ENCODE measurements at places on chromosomes 4 and X. TPM values are rescaled to one million over a fixed set of nuclear protein-coding genes. Genes with fewer than 3 reads are reported as not detected.

DNA sequence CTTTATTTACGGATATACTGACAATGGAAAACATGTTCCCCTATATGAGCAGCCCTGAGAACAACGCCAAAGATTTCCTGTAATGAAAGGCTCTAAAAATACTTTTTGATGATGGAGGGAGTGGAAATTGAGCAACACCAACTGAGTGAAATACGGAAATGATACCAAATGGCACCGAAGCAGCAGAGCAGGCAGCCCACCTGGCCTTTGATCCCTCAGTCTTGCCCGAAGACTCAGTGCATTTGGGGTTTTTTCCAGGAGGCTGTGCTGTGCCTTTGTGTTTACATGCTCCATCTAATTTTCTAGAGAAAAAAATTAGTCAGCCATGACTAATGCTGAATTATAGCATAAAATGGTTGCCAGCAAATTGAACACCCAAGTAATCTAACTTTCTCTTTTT lies 169.9 kb upstream of the RBPJ start:
- no peak for DNase-seq

DNA sequence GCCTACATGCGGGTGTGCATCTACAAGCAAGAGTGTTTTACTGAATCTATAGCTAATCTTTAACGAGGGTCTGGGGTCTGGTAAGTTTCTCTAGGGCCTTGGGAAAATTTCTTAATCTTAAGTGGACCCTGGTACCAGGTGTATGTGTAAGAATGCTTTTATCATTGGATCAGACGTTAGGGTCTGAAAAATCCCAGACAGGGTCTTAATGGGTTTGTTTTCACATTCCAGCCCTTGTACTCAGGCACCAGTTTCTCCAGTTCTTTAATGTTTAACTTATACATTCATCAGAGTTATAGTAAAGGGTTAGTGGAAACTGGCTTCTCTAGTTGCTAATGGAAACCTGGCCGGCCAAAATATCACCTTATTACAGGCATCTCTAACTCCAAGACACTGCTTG lies 11.6 kb downstream of the MAGEB16 start:
- DNase-seq: no peak

DNA sequence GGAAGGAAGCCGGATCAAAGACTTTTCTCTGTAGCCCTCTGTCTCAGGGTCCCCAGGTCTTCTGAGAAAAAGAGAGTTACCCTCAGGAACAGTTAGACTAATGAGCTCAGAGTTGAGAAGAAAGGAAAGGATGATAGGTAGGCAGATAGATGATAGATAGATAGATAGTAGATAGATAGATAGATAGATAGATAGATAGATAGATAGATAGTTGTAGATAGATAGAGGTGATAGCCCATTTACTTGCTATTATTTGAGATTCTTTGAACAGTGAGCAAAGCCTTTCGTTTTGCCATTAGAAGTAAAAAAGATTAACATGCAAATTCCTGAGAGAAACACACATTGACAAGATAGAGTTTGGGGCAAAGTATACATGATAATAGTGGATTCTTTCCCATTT lies 86.9 kb upstream of the KIT start:
- no peak for DNase-seq

- DNase-seq: no peak
Observed at GRCh38 chr4:5632066-5632440, 76.3 kb downstream of the EVC2 start.

DNA sequence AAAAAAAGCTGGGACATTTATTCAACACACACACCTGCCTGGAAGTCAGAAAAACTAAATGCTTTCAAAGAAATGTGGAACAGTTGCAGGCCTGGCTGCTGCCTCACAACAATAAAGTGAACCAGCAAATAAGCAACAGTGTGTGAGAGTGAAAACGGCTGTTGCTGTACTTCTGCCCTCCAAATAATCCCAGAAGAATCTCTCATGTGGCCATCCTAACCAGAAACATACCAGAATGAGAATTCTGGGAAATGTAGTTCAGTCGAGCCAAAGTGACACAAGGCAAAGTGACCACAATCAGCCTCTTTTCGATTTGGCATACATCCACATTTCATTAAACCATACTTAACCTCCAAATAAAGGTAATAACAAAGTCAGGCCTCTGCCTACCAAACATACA lies 204.5 kb downstream of the SLC7A11 start:
- peak; percentile 50 for DNase-seq

- no peak for DNase-seq
Observed at GRCh38 chrX:39730662-39731329, 367.0 kb downstream of the BCOR start.

- DNase-seq: peak; percentile 10
Observed at GRCh38 chr4:182141061-182141460, 102.1 kb upstream of the TENM3 start.

GRCh38 chr4:19982556-19982955 lies 269.1 kb upstream of the SLIT2 start:
- no peak for DNase-seq

DNA sequence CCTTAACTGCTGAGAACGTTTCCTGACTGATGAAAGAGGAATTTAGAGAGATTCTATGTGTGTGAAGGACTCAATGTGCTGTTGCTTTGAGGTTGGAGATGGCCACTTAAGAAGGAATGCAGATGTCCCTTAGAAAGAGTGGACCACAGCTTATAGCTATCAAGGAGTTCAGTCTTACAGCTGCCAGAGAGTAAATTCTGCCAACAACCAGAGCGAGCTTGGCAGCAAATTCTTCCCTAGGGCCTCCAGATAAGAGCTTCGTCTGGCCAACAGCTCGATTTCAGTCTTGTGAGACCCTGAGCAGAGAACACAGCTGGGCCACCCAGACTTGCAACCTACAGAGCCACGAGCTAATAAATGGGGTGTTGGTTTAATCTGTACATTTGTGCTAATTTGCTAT lies 21.8 kb downstream of the MID1 start:
- DNase-seq: no peak

DNA sequence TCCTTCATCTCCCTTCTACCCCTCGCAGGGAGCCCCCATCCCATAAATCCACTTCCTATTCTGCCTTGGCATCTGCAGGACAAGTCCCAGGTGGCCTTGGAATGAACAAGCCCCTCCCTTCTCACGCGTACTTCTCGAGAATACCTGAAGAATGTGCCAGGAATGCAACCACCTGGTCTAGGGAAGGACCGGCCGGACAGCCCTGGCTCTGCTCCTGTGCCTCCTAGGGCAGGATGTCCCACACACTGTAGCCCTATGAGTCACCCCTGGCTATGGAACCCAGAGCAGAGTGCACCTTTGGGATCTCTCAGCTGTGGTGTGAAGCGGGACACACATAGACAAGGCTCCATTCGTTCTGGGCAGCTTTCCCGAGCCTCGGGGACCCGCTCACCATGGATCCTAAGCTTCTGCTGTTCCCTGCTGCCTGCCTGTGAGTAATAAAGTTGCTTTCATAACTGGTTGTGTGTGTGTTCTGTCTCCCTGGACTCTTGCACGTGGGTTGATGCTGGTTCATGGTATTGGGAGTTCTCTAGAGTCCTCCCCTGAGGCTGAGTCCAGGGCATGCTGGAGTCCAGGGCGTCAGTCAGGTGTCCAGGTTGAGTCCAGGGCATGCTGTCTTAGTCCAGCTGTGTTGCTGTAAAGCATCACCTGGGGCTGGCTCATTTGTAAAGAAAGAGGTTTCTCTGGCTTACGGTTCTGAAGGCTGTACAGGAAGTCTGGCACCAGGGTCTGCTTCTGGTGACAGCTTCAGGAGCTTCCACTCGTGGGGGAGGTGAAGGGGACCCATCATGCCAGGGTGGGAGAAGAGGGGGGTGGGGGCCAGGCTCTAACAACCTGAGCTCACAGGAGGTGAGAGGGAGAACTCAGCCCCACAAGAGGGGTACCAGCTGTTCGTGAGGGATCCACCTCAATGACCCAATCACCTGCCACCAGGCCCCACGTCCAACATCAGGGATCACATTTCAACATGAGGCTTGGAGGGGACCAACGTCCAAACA lies 7.4 kb upstream of the PDE6B start:
- no peak for DNase-seq

- no peak for DNase-seq
Observed at GRCh38 chr4:181685461-181685860, 557.7 kb upstream of the TENM3 start.

GRCh38 chr4:174708381-174708780 lies 120.7 kb downstream of the GLRA3 start:
- DNase-seq: no peak

DNA sequence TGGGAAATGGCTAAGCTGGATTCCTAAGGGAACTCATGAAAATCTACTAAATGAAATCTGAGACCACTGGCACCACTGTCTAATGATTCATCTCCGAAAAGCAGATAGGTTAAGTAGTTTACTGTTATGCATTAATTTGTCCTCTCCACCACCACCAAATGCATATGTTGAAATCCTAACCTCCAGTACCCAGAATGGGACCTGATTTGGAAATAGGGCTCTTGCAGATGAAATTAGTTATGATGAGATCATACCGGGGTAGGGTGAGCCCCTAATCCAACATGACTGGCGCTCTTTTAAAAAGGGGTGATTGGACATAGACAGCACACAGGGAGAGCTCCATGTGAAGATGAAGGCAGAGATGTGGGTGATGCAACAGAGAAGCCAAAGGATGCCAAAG lies 124.9 kb upstream of the GUCY1A1 start:
- no peak for DNase-seq

- no peak for DNase-seq
Observed at GRCh38 chr4:159146488-159146887, 43.6 kb downstream of the RAPGEF2 start.

GRCh38 chrX:1212532-1212931 lies at the start of gene CRLF2:
CRLF2 (minus strand) TSS chrX:1212649; CDS start chrX:1212634, 15 bp downstream.
- DNase-seq: no peak

Gene OPRPN
- not detected for polyA plus RNA-seq

Gene GYG2
- polyA plus RNA-seq: 15.2 TPM

Gene HHIP
- polyA plus RNA-seq: 2.3 TPM

Gene KCNE5
- 5.0 TPM for polyA plus RNA-seq

Gene COX7B2
- polyA plus RNA-seq: not detected

Gene BGN
- 144 TPM for polyA plus RNA-seq

Gene GRPEL1
- 45.2 TPM for polyA plus RNA-seq

Gene STAG2
- polyA plus RNA-seq: 135 TPM

Gene AFF1
- 45.4 TPM for polyA plus RNA-seq

Measured in right renal cortex interstitium (tissue), 3 donors.